ENCODE measurements at places on chromosomes 6 and 20. TPM values are rescaled to one million over a fixed set of nuclear protein-coding genes. Genes with fewer than 3 reads are reported as not detected.

The SHLD1 gene
- total RNA-seq = 3.9 TPM

The HTR1E gene
- total RNA-seq = not detected

The VSTM2L gene
- total RNA-seq = not detected

The OPRM1 gene
- total RNA-seq = not detected

The RBBP8NL gene
- total RNA-seq = not detected

The TAF8 gene
- total RNA-seq = 19.5 TPM

The PLA2G7 gene
- not detected for total RNA-seq

The C20orf141 gene
- not detected for total RNA-seq

The CST7 gene
- not detected for total RNA-seq

The DPPA5 gene
- total RNA-seq = not detected

The TRERF1 gene
- total RNA-seq = 1.2 TPM

The SLC22A7 gene
- not detected for total RNA-seq

The LRRC1 gene
- total RNA-seq = 14.6 TPM

All from thoracic aorta endothelial cell (primary cell).